ENCODE measurements at places on chromosomes 3 and 15.

GRCh38 chr3:62502315-62503300, 129.3 kb upstream of the FEZF2 start:
- no peak for DNase-seq

DNA sequence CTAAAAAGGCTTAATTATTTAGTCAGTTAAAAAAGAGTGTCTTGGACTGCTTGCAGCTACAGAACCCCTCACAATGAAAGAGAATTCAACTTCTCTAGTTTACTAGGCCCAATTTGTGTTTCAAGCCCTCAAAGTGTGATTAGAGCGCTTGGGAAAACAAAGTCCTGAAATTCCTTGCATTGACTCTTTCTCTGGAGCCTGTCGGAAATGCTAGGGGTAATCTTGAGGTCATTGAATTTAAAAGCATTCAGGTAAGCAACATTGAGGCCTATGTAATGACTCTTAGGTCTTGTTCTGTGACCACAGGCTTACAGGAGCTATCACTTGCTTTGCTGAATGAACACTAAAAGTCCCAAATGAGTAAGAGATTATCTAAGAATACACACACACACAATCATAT, 186.0 kb downstream of the NLGN1 start:
- no peak for DNase-seq

GRCh38 chr3:17011728-17012338, 127.1 kb downstream of the PLCL2 start:
- DNase-seq: no peak

- DNase-seq: no peak
These were observed 77.4 kb downstream of the ACAP2 start for GRCh38 chr3:195365371-195365770.

DNA sequence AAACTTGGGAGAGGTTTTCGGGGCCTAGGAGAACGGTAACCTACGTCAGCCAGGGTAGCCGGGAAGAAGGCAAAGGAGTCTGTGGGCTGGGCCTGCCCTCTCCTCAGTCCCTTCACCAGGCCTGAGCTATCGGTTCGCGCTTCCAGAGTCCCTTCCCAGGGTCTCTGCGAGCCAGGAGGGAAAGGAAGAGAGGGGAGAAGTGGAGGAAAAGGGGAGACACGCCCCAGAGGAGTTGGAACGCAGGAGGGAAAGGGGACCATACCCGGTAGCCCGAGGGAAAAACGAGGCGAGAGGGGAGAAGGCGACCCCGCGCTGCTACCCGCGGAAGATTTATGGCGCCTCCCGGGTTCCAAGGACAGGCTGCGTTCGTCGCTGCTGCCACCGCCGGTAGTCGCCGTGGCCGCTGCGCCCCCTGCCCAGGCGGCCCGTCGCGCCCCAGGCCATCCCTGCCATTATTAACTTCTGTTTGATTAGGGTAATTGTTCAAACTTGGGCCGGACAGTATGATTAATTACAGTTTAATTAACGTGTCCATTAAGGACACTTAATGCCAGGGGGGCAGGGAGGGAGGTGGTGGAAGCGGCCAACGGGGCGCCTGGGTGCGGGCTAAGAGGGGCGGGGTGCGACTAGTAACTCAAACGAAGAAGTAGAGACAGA, 3.4 kb upstream of the SKOR1 start:
- no peak for DNase-seq

DNA sequence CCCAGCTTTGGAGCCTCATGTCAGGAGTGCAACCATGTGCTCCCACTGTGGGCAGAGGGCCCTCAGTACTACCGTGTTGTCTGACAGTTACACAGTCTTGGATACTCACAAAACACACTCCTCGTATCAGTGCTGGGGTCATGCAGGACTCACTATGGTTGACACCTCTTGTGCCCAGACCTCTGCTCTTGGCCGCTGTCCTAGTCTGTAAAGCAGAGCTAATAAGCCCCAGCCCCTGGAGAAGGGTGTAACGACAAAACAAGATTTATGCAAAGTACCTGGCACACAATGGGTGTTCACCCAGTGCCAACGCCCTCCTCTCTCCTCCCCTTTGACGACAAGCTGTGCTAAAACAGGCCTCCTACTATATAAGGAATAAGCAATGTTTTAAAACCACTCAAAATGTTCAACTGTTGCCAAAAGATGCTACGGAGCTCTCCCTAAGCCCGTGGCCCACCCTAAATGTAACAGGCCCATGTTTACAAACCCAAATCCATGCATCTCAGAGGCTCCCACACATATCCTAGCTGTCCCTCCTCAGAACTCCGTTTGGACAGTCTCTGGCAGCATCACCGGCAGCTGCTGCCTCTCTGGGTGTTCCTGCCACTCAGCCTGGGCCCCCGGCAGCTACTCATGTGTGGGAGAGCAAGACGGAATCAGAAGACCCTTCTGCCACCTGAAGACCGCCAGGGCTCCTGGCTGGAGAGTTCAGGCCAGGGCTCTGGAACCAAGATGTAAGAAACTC, 65.8 kb downstream of the MRPL46 start:
- DNase-seq: no peak

All from stimulated activated CD8-positive, alpha-beta memory T cell treated with anti-CD3 and anti-CD28 coated beads, Interleukin-7, amount 100 ng/mL, for 1 hour (primary cell).